ENCODE measurements at places on chromosomes 13 and 19.

GRCh38 chr13:21625366-21625765 is 21.4 kb upstream of the MICU2 start:
- no peak for DNase-seq

DNA sequence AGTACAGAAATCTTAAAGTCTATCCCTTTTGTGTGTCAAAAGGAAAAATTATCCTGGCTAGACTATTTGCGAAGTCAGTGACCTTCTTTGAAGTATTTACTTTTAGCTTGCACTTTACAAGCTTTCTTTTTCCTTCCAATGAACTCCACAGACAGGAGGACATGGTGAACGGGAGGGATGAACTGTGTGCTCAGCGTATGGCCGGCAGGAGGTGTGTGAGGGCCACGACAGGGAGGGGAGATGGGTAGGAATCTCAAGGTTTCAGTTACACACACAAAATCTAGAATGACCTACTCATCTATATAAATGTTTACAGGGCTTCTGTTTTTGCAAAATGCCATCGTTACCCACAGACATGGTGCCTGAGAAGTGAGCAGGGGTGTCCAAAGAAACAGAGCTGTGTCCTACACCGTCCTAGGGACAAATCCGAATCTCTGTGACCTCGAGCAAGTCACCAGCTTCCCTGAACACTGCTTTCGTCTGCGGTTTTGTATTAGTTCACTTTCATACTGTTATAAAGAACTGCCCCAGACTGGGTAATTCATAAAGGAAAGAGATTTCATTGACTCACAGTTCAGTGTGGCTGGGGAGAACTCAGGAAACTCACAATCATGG is 537.2 kb downstream of the LIG4 start:
- DNase-seq, result no peak

GRCh38 chr19:3477506-3477905 is 2.8 kb downstream of the SMIM24 start:
- DNase-seq, result no peak

DNA sequence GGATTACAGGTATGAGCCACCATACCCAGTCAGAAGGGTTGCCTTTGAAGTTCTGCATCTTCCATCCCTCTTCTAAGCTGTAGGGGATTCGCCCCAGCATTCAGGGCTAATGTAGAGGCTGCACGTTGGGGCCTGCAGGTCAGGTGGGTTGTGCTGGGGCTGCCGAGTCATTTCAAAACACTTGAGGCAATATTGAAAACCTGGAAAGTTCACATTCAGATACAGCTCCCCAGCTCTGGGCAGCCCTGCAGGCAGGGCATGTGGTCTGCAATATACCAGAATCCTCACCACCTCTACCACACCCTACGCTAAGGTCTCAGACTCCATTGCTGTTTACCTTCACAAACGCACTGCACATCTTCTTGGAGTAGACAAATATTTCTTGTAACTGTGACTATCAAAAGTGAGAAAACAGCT is 24.6 kb downstream of the CCNE1 start:
- DNase-seq, result no peak

GRCh38 chr13:109784590-109785140 is 1.7 kb downstream of the IRS2 start:
- no peak for DNase-seq

DNA sequence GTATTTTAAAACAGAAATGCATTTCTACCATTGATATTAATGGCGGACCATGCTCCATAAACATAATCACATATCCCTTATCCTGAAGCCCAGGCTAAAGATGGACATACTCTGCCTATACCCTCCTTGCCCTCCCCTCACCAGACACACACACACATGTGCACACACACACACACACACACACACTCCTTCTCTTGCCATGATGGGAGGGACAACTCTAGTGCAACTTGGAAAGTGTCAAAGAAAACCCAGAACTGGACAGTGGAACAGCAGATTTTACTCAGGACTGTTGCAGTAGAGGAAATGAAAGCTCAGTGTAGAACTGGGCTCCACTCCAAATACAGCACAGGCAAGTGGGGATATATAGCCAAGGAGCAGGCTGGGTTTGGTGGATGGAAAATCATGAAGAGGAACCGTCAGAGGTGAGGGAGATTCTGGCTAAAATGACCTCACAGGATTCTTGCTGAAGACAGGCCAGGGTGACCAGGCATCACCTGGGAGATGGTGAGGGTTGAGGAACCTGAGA is 40.8 kb downstream of the TNFRSF19 start:
- DNase-seq, result no peak

GRCh38 chr13:57633950-57634838 is 2.6 kb downstream of the PCDH17 start:
- DNase-seq, result no peak

GRCh38 chr19:32573492-32573794 is 7.5 kb upstream of the PDCD5 start:
- no peak for DNase-seq

DNA sequence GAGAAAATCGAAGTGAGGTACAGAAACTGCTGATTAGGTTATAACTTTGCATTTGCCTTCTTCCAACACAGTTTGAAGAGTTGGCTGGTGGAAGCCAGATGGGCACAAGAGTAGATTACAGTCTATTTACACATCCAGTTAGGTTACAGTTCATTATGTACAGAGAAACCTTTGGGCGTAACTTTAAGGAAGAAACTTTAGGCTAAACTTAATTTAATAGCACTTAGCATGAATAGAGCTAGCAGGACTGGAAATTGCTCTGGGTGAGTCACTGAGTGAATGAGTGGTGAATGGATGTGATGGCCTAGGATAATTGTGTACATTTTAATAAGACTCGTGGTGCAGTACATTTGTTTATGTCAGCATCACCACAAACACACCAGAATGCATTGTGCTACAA is 62.9 kb upstream of the KLHL1 start:
- no peak for DNase-seq

- DNase-seq, result no peak
Measured at GRCh38 chr13:43002021-43002420, 10.0 kb upstream of the EPSTI1 start.

GRCh38 chr13:32310134-32310706 is 4.9 kb downstream of the ZAR1L start:
- no peak for DNase-seq

DNA sequence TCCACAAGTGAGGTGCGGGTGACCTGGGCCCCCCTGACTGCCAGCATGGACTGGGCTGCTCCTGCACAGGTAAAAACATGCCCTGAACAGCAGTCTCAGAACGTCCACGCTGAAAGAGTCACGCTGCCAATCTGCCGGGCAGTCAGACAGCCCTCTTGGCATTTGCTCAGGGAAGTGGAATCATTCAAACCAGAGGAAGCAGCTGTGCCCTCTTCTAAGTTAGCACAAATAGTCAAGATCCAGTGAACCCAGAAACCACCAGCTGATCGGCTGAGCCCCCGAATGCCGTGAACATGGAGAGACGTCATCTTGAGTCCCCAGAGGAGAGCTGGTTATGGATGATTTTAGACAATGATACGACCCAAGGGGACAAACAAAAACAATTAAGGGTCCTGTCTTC is 34.4 kb downstream of the KLF2 start:
- DNase-seq, result no peak
